ENCODE measurements at places on chromosomes 13 and 19.
A peak's percentile ranks its signal among the peaks of the same experiment; 100 is the strongest.

DNA sequence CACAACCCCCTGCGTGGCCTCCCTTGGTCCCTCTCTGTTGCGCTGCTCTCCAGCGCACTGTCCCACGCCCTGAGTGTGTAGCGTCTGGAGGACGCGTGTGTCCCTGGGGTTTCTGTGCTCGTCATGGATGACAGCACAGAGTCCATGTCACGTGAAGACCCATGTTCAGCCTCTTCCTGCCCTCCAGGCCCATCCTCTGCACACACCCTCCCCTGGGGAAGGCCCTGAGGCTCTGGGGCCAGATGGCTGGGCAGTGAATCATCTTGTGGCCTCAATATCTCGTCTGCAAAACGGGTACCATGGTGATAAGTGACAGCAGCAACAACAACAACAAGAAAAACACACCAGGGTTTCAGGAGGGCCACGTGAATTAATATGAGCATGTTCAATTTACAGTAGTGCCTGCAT, 71.5 kb upstream of the ARHGEF7 start:
- DNase-seq, result peak; percentile 94

DNA sequence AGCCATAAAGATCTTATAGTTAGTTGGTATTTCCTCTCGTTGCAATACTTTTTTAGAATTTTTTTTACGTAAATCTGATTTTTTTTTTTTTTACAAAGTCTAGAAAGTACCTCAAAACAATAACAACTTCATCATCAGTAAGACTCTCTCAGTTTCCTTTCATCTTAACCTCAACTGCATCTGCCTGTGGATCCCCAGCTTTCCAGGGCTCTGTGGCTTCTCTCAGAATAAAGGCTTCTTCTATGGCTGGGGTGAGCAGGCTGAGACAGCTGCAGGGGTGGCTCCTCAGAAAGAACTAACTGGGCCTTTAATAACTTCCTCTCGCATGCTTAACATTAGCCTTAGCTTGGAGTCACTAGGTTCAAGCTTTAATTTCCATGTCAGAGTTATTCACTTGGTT, 4.2 kb downstream of the ZNF506 start:
- no peak for DNase-seq

DNA sequence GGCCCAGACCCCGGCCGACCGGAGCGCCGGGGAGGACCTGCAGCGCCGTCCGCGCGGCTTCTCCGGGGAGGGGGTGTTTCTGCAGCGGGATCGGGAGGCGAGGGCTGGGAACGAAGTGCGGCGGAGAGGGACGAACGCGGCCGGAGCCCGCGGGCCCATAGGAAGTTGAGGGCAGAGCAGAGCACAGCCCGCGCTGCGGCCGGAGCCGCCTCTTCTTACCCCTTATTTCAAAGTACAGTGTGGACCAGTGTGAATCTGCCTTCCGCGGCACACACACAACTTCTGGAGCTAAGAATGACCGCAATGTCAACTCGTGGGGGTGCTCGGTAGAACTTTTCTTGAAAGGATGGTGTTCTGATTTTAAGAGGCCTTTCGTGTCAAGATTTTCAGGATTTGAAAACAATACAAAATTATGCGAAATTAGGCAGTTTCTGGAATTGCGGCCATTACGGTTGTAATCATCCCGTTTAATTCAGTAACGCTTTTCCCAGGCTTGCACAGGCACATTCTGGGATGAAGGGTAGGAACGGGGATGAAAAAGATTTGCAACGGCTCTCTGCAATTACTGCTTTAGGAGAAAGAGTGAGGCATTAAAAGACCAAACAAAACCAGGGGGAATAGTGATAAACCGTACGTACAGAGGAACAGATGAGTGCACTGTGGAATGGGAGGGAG, 821 bp downstream of the TDRD3 start:
- DNase-seq, result peak; percentile 72

DNA sequence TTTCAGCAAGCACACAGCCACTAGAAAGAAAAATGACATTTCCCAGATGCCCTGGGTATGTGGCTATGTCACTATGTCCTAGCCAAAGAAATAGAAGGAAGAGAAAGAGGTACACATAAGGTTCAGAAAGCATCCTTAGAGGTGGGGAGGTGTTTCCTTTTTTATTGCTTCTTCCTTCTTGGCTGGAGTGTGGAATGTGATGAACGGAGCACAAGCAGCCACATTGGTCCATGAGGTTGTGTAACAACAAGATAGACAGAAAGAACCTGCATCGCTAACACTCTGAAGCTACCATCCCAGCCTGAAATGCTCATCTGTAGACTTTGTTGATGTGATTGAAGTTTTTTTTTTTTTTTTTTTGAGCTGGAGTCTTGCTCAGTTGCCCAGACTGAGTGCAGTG, 6.7 kb downstream of the SLC25A23 start:
- DNase-seq, result no peak

- peak; percentile 37 for DNase-seq
Observed at GRCh38 chr19:48351341-48351752, 12.4 kb downstream of the TMEM143 start.

DNA sequence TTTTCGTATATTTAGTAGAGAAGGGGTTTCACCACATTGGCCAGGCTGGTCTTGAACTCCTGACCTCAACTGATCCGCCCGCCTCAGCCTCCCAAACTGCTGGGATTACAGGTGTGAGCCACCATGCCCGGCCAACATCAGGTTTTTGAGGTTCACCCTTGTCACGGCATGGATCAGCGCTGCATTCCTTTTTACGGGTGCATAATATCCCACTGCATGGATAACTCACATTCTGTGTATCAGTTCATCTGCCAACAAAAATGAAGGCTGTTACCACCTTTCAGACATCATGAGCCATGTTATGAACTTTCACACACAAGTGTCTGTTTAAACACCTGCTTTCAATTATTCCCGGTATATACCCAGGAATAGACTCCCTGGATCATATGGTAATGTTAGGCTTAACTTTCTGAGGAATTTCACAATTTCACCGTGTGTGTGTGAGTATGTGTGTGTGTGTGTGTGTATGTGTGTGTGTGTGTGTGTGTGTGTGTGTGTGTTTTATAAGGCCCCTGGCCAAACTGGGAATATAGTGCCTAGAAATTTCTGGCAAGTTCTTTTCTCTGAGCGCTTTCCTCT, 52.2 kb downstream of the AP1M1 start:
- DNase-seq, result peak; percentile 81

DNA sequence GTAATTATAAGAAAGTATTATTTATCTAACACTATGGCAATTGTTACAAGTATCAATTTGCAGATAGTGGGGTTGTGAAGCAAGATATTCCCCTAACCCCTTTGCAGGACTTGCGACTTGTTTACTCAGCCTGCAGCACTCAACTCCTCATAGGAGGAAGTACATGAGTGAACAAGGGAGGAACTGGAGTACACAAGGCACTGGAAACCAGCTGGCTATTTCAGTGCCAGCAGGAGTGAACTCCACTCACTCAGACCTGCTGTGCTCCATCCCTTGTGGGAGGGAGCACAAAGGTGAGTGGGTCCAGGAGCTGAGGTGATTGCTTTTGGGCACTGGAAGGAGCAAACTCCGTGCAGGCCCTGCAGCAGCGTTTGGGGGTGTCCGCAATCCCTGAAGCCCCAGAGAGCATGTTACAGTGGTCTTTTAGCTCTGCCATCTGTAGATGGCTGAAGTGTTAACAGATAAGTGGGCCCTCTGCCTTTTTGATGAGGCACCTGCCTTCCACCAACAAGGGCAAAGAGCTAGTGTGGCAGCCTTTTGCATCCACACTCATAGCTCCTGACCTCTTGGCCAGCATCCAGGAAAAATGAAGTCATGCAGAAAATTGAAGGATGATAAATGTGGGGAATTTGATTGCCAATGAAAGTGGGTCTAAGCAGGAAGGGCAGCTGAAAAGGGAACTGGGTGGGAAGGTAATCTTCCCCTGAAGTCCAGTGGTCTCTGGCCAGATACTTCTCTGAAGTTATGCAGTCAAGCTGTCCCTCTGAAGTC, 802.2 kb upstream of the MIR17HG start:
- DNase-seq, result no peak

- peak; percentile 3 for DNase-seq
Observed at GRCh38 chr19:20422216-20423205, 143.1 kb downstream of the ZNF737 start.

- no peak for DNase-seq
Observed at GRCh38 chr13:106561551-106562170, 6.3 kb downstream of the ARGLU1 start.

DNA sequence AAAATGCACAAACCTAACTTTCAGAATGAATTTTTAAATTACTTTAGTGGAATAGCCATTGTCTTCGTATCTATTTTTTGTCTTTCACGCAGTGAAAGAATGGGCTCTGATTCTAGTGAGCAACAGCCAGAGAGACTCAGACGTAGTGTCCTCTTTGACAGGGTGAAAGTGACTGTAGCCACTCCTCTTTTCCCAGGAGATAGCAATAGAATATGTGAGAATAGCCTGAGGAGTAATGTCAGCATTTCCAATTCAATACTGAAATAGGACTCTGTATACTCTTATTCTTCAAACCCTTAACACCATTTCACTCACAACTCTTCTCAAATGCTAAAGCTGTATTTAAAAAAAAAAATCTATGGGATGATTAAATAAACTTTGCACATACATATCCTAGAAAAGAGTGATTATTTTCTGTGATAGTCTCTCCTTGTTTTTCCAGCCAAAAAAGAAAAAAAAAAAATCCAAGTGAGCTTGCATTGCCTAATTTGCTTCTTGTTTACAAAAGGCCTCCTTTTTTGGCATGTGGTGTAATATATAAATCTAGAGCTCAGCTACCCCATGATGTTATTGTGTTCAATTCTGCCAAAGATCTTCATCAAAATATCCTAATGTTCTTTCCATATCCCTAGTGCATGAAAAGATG, 626.1 kb upstream of the SLITRK6 start:
- no peak for DNase-seq

GRCh38 chr13:49683489-49683888, 7.8 kb downstream of the EBPL start:
- no peak for DNase-seq

GRCh38 chr19:16143399-16144215, at the start of gene HSH2D:
HSH2D (plus strand) TSS chr19:16143685; CDS start chr19:16148751, 5,066 bp downstream.
- no peak for DNase-seq

GRCh38 chr19:13100031-13100588, 2.5 kb downstream of the LYL1 start:
- peak; percentile 60 for DNase-seq

GRCh38 chr19:49854378-49855263, 3.7 kb downstream of the PTOV1 start:
- no peak for DNase-seq

GRCh38 chr13:100560498-100561157, 28.0 kb downstream of the GGACT start:
- no peak for DNase-seq

GRCh38 chr19:16144216-16144581, 714 bp downstream of the HSH2D start:
- no peak for DNase-seq

DNA sequence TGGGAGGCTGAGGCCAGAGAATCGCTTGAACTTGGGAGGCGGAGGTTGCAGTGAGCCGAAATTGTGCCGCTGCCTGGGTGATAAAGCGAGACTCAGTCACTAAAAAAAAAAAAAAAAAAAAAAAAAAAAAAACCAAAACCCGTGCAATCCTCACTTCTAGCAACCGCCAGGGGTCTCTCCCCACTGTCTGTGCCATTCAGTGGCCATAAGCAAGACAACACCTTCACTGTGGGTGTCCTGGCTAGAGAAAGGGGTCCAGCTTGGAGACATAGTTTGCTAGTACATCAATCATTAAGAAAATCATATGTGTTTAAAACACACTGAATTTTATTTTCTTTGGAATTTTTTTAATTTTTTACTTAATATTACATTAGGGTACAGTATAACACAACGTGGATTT, 68.2 kb downstream of the RASL11A start:
- no peak for DNase-seq

DNA sequence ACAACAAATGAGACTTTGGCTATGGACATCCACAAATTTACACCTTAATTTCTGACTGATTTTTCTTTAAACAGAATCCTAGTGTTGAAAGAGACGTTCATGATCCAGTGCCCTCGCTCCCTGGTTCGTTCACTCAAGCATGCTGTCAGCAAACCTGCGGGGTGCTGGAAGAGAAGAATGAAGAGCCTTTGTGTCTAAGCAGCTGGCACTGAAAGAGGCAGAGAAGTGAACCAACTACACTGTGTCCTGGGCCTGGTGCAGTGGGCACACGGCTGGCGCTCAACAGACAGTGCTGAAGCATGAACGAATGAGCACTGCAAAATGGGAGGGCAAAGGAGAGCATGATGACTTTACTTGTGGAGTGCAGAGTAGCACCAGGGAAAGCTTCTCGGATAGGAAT, 46.8 kb downstream of the MIPEP start:
- no peak for DNase-seq

GRCh38 chr19:4649392-4650047, 10.2 kb downstream of the TNFAIP8L1 start:
- no peak for DNase-seq

DNA sequence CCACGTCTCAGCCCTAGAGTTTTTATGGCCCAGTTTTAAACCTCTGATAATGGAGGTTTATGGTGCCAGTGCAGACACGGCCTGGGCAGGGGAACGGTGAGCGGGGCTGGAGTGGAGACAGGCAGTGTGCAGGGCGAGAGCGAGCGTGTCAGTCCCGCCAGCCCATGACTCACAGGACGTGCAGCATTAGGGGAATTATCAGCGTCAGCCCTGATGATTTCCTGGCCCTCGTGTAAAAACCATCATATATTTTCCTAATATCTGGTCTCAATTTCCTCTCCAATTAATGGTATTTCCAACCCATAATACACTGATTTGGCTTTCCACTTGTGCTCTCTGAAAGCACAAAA, 104.6 kb upstream of the VSTM2B start:
- no peak for DNase-seq

- DNase-seq, result no peak
Observed at GRCh38 chr13:40488869-40489391, 177.5 kb downstream of the FOXO1 start.

DNA sequence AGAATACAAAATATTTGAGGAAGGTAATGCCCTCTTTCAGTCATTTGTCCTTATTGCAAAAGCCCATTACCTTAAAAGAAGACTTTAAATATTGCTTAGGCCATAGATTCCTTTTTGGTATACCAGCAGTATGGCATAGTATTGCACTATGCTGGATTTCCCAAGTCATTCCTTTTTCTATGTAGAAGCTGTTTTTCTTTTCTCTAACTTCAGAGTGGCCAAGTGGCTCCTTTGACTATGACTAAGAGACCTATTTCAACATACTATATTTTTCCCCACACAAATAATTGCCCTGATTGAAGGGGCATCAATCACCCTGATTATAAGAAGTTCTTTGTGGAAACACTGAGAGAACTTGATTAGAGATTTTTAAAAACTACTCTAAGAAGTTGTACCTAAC, 68.6 kb downstream of the UFM1 start:
- DNase-seq, result peak; percentile 37

- DNase-seq, result no peak
Observed at GRCh38 chr13:41401366-41401765, 56.0 kb upstream of the RGCC start.

- DNase-seq, result peak; percentile 75
Observed at GRCh38 chr13:53250272-53250875, 221.8 kb downstream of the OLFM4 start.

GRCh38 chr13:32811297-32811800, 204.9 kb upstream of the KL start:
- peak; percentile 55 for DNase-seq

DNA sequence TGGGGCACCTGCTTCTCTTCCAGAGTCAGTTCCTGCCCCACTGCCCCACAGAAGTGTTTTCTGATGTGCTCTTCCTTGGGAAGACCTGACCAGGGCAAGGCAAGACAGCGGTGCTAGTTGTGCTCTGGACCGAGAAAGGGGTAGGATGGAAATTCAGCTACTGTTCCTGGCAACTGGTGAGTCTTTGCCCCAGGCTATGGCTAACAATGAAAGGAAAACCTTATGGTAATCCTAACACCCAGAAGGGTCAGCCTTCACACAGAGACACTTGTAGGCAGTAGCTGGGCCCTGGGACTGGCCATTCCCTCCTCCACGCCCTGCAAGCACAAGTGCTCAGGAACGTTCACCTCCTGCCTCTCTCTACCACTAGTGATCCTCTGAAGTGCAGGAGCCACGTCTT, 9.6 kb upstream of the CYSLTR2 start:
- DNase-seq, result no peak
